ENCODE measurements at places on chromosomes 13 and 19. TPM values are rescaled to one million over a fixed set of nuclear protein-coding genes. Genes with fewer than 3 reads are reported as not detected.

PRMT1 gene
- total RNA-seq = 432 TPM

CYP4F12 gene
- 2.6 TPM for total RNA-seq

CALR3 gene
- not detected for total RNA-seq

RUBCNL gene
- total RNA-seq = not detected

IRGC gene
- not detected for total RNA-seq

GRK1 gene
- not detected for total RNA-seq

FFAR1 gene
- total RNA-seq = 1.7 TPM

GMIP gene
- 6.6 TPM for total RNA-seq

UBE2L5 gene
- total RNA-seq = not detected

ADGRE3 gene
- not detected for total RNA-seq

ENOX1 gene
- total RNA-seq = not detected

RGCC gene
- total RNA-seq = 10.1 TPM

MIR17HG gene
- 0.67 TPM for total RNA-seq

PSMD8 gene
- 614 TPM for total RNA-seq

ONECUT3 gene
- total RNA-seq = not detected

ARGLU1 gene
- total RNA-seq = 23.5 TPM

ATP4A gene
- not detected for total RNA-seq

NLRP11 gene
- 0.14 TPM for total RNA-seq

ANGPTL8 gene
- not detected for total RNA-seq

MARK4 gene
- total RNA-seq = 24.1 TPM

NOTCH3 gene
- 0.38 TPM for total RNA-seq

MUC16 gene
- total RNA-seq = not detected

IFT88 gene
- total RNA-seq = 4.9 TPM

PGLYRP2 gene
- total RNA-seq = not detected

ZNF813 gene
- not detected for total RNA-seq

CYP2A7 gene
- not detected for total RNA-seq

ARMC6 gene
- 99.9 TPM for total RNA-seq

MBD3L1 gene
- not detected for total RNA-seq

SPACA4 gene
- total RNA-seq = not detected

FOXA3 gene
- total RNA-seq = 0.14 TPM

USP12 gene
- 5.8 TPM for total RNA-seq

PRRG2 gene
- 9.5 TPM for total RNA-seq

ZNF578 gene
- not detected for total RNA-seq

ZNF491 gene
- total RNA-seq = 0.41 TPM

SLC7A10 gene
- total RNA-seq = not detected

FARP1 gene
- total RNA-seq = 27.9 TPM

C19orf18 gene
- total RNA-seq = not detected

PNKP gene
- 61.9 TPM for total RNA-seq

MEGF8 gene
- 36.8 TPM for total RNA-seq

MEIOSIN gene
- total RNA-seq = 0.35 TPM

KIR2DL1 gene
- not detected for total RNA-seq

ZNF560 gene
- not detected for total RNA-seq

NLRP4 gene
- total RNA-seq = not detected

C1QTNF9 gene
- total RNA-seq = 0.09 TPM

KCNN1 gene
- total RNA-seq = not detected

SHANK1 gene
- total RNA-seq = not detected

C19orf33 gene
- 165 TPM for total RNA-seq

UGGT2 gene
- total RNA-seq = 31.4 TPM

ZNF738 gene
- total RNA-seq = 10.4 TPM

EDNRB gene
- 3.0 TPM for total RNA-seq

COX6B2 gene
- total RNA-seq = 0.10 TPM

ZNF439 gene
- total RNA-seq = not detected

ZNF428 gene
- total RNA-seq = 136 TPM

BEST2 gene
- total RNA-seq = not detected
